ENCODE measurements at places on chromosomes 3 and 15.

- no peak for DNase-seq
Measured at GRCh38 chr15:41499109-41499851, 5.6 kb downstream of the ITPKA start.

DNA sequence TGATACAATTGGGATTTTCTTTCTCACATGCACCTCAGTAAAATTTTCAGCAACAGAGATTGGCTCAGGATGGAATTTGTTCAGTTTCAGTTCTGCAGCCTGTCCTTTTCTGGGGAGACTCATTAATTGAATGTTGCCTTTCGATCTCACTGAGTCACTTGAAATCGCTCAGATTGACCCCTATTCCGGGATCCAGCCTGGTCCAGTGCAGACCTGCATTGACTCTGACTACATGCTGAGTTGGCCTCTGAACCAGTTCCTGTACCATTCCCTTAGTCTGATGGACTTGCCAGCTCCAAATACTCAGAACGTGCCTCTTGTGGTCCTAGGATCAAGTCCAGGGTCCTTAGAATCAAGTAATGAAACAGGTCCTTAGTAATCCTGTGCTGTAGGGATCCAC is 9.4 kb downstream of the IGF1R start:
- DNase-seq = no peak

- no peak for DNase-seq
Measured at GRCh38 chr15:42024303-42024702, 3.5 kb upstream of the PLA2G4E start.

GRCh38 chr3:9778143-9779074 is 8.7 kb upstream of the CAMK1 start:
- DNase-seq = no peak

- no peak for DNase-seq
Measured at GRCh38 chr15:74726774-74727164, 1.4 kb upstream of the CYP1A1 start.

DNA sequence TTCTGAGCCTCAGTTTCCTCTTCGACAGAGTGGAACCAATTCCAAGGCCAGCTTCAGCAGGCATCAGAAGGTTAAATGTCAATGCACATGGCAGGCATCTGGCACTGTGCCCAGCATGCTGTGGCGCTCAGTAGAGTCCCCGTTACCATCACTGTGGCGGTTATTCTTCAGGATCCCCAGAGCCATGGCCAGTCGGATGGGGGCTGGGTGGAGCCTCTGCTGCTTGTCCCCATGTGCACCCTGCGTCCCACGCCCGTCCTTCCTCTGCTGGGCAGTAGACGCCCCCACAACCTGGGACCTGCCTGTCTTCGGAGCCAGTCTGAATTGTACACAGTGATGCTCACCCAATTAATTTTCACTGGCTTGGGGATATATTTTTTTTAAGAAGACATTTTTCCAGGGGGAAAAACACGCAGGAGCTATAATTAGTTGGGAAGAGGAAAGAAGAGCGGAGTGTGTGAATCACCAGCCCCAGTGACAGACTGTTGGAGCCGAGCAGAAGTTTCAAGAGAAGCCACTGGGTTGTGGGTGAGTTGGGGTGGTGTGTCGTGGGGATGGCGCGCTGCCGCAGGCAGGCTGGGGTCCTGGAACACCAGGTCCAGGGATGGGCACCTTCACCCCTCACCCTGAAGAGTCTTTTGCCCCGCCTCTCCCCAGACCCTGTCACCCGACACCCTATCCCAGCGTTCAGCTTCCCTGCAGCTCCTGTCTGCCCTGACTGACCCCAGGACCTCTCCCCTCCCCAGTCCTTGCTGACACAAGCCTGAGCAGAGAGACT is 26.8 kb upstream of the RPL29 start:
- DNase-seq = no peak

- no peak for DNase-seq
Measured at GRCh38 chr3:158864492-158864891, 62.6 kb downstream of the MFSD1 start.

DNA sequence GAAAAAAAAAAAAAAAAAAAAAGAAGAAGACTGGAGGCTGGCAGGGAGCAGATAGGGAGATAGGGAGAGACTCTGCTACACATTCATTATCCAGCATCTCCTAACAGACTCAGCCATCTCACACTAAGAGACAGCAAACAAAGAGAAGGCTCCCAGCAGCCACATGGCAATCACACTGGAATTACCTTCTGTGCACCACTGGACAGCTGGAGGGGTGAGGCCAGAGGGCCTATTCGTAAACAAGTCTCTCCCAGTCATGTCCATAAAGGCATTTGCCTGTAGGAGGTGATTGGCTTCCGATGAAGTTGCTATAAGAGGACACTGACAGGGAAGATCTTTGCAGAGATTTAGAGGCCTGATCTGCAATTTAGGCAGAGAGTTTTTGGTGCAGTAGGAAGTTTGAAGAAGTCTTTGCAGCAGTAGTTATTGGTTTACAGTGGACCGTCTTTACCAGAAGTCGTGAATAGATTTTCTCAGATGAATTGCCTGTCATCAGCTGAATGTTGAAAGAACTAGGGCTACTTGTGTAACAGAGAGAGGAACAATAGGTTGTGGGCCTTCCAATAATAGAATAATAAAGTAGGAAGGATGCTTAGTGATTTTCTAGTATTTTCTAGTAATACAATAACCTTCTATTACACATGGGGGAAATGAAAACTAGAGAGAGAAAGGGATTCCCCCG is 89.7 kb downstream of the TP63 start:
- DNase-seq = no peak

DNA sequence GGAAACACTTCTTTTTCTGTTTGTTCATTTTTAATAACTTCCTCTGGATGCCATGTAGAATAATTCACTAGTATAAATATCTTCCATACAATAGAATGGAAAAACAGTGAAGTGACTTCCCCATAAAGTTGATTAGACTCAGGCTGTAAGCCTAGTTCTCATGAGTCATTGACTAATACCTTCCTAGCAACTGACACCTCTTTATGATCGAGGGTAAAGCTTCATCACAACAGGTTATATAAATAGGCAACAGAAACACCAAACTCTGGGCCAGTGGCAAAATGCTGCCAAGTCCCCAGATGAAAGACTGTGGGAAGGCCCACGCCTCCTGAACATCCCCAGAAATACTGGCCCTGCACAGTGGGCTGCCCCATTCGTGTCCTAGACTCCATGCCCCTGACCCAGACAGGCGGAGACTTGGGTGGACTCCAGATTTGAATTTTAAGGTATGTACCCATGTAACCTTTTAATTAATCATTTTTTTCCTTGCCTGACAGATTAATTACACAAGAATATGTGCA is 71.3 kb upstream of the TBC1D23 start:
- no peak for DNase-seq

DNA sequence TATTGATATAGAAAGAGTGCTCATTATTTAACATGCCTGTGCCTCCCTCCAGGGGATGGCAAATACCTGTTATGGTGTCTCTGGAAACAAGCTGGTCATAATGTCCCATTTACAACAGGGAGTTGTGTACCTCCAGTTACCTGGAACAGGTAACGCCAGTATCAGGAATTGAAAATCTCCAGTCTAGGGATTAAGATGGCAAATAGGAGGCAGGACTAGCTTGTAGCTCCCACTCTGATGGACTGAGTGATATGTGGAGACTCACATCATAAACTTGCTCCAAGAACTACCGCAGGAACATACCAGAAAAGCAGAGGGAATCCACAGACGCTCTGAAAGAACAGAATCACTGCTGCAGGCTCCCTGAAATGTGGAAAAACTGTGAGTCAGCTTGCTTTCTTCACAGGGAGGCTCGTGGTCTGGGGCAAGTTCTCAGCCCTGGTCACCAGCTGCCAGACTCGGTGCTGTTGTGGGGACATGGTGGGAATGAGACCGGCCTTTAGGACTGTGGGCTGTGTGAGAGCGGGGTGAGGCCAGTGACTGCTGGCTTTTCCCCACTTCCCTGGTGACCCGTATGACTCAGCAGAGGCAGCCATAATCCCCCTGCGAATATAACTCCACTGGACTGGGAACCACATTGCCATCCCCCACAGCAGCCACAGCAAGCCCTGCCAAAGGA is 97.4 kb downstream of the KCNAB1 start:
- DNase-seq = no peak

GRCh38 chr3:149638228-149639092 is 19.4 kb downstream of the WWTR1 start:
- DNase-seq = no peak
